Tibial nerve (tissue), 4 donors: ENCODE measurements at places on chromosomes 7 and 10. TPM values are rescaled to one million over a fixed set of nuclear protein-coding genes. Genes with fewer than 3 reads are reported as not detected.

CCNJ gene
- 4.4 TPM for total RNA-seq

SEC61G gene
- 137 TPM for total RNA-seq

SEMA3C gene
- 108 TPM for total RNA-seq

- no peak overlapping the region for H3K4me3 ChIP-seq
- H3K36me3 ChIP-seq, result no peaks in the 10 kb centered on the region
Observed at GRCh38 chr7:132590162-132590561, 13.9 kb upstream of the PLXNA4 start.

DNA sequence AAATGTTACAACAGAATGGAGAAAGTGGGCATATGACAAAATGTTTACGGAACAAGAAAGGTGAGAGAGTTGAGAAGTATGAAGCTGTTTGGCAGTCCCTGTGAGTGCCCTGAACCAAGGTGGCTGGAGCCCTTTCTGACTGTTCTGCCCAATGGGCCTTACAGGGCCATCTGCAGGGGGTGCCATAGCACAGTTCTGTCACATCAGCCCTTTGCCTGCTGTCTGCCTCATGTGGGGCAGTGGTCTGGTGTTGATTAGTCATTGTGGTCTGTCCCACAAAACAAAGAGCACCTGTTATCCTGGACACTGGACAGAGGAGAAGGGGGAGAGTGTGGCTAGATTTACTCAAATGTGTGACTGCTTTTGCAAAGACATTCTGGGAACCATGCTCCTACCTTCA, 51.5 kb upstream of the OSBPL3 start:
- H3K27ac ChIP-seq, result no peak overlapping the region
- H3K4me3 ChIP-seq, result no peak overlapping the region
- no peaks in the 10 kb centered on the region for H3K4me1 ChIP-seq
- H3K36me3 ChIP-seq, result no peaks in the 10 kb centered on the region

DNA sequence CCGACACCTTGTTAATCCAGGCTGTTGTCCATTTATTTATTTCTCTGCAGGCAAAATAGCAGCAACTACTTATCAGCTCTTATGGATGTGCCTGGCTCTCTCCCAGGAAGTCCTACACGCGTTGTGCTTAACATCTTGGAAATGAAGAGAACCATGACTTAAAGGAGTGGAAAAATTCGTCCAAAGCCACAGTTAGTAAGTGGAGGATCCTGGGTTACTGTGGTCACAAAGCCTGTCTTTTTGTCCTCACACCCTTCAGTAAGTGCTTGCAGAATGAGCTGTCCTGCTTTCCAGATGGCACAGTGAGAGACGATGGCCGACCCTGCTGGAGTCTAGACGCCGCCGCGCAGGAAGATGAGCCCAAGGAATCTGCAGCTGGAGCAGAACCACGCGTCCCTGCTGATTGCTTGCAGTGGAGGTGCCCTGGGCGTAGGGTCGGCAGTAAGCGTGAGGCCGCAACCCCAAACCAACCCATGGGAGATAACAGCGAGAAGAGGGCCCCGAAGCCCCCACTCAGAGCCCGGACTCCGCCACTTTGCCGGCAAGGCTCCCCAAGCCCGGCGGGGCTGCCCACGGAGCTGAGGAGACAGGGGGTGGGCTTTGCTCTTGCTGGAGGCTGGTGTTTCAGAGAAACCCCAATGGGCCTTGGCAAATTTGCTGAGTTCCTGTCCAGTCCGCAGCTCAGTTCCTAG, 178.6 kb downstream of the CXCL12 start:
- H3K36me3 ChIP-seq, result no peaks in the 10 kb centered on the region
- no peak overlapping the region for H3K4me3 ChIP-seq
- no peaks in the 10 kb centered on the region for H3K27me3 ChIP-seq
- no peak for DNase-seq

GRCh38 chr10:103130910-103131309, 62.2 kb downstream of the NT5C2 start:
- no peaks in the 10 kb centered on the region for H3K27me3 ChIP-seq
- no peaks in the 10 kb centered on the region for H3K36me3 ChIP-seq
- H3K4me3 ChIP-seq, result no peak overlapping the region
- no peak overlapping the region for H3K27ac ChIP-seq

- no peak overlapping the region for H3K4me3 ChIP-seq
- no peak for DNase-seq
- H3K4me1 ChIP-seq, result no peaks in the 10 kb centered on the region
- peaks cover 15% of the 10 kb centered on the region for H3K36me3 ChIP-seq
- no peaks in the 10 kb centered on the region for H3K27me3 ChIP-seq
Observed at GRCh38 chr7:55427342-55427741, 62.2 kb downstream of the LANCL2 start.

DNA sequence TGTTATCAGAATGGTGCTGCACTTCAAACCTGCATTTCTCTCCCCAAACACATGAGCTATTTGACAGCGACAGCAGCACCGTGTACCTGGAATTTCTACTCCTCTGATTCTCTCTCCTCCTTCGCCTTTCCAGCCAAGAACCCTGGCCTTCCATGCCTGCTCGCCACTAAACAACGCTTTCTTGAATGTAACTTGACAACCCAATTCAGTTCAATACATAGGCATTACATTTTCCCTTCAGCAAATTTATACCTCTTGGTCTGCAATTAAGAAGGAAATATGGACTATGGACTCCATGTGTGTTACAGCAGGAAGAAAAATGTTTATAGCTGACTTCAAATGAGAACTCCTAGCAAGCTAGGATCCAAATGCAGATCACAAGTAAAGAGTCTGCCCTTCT, 162.6 kb upstream of the AUTS2 start:
- peaks cover 2% of the 10 kb centered on the region for H3K4me1 ChIP-seq
- H3K4me3 ChIP-seq, result no peak overlapping the region
- H3K36me3 ChIP-seq, result no peaks in the 10 kb centered on the region
- DNase-seq, result no peak
- H3K27ac ChIP-seq, result no peak overlapping the region
- no peaks in the 10 kb centered on the region for H3K27me3 ChIP-seq

GRCh38 chr7:132654150-132654549, 77.9 kb upstream of the PLXNA4 start:
- H3K36me3 ChIP-seq, result no peaks in the 10 kb centered on the region
- no peaks in the 10 kb centered on the region for H3K27me3 ChIP-seq
- no peak overlapping the region for H3K27ac ChIP-seq
- H3K4me3 ChIP-seq, result no peak overlapping the region
